ENCODE measurements at places on chromosomes 4 and X.

DNA sequence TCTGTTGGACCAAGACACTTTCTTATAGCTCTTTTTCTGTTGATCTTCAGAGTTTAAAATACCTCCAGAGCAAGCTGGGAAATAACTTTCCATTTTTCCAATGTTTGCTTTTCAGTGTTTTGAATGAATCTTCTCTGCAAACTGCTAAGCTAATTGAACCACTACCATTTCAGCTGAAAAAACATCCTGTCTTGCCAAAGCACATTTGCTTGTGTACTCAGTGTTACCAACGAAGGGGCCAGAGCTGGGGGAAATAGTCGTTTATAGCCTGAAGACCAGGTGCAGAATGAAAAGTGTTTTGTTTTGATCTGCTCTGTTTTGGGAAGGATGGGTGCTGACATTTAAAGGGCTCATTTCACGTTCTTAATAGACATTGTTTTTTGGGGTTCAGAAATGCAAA, 88.4 kb upstream of the CLNK start:
- DNase-seq, result no peak

GRCh38 chrX:82163701-82164100, 961.8 kb downstream of the SH3BGRL start:
- no peak for DNase-seq

GRCh38 chr4:54992266-54992665, 133.1 kb downstream of the KDR start:
- no peak for DNase-seq

DNA sequence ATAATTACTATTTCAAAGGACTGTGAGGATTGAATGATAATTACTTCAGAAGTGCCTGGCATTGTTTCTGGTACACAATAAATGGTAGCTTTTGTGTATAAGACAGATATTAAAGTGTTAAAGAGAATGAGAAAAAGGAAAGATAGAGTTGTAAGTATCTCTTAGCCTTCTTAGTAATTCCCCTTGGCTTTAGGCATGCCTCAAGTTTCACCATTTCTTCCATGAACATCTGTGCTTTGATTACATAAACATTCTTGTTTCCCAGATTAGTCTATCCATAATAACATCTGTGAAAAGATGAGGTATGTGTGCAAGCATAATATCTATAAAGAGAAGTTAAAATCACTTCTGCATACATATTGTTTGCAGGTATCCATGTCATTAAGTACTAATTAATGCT, 230.9 kb upstream of the TEX13A start:
- DNase-seq, result no peak

DNA sequence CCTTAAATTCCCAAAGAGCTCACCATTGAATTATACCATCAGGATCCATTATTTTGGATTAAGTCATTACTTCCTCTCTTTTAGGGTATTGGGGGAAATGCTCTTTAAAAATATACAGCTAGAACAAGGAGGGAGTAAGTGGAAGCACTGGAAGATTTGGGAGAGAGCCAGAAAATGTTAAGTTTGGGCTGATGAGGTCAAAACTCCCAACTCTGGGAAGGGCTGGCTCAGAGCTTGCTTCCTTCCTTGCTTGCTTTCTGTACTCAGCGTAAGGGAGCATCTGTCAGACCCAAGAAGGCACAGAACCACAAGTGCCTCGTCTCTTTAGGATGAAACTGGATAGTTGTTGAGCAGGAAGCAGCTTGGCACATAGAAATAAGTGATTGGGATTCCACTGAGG, 138.2 kb downstream of the GUCY2F start:
- DNase-seq, result no peak

GRCh38 chr4:82786828-82787227, 11.8 kb downstream of the SCD5 start:
- DNase-seq, result no peak

DNA sequence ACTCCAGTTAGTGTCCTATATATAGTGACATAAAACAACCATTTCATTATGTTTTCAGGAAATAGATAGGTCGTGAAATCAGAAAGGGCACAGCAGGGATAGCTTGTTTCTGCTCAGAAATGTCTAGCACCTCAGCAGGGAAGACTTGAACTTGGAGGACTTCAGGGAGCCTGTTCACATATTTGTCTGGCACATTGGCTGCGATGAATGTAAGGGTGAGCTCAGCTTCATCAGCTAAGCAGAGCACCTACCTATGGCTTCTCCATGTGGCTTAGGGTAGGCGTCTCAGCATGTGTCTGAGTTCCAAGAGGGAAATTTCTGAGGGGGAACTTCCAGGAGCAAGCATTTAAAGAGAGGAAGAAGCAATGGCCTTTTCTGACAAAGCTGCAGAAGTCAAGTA, 126.2 kb downstream of the PCDH10 start:
- no peak for DNase-seq

- no peak for DNase-seq
Observed at GRCh38 chrX:23938690-23939089, 30.9 kb downstream of the CXorf58 start.

GRCh38 chr4:76687746-76688448, 210.0 kb downstream of the SOWAHB start:
- DNase-seq, result no peak

- DNase-seq, result peak; percentile 52
Observed at GRCh38 chr4:858831-859451, 33.0 kb upstream of the CPLX1 start.

DNA sequence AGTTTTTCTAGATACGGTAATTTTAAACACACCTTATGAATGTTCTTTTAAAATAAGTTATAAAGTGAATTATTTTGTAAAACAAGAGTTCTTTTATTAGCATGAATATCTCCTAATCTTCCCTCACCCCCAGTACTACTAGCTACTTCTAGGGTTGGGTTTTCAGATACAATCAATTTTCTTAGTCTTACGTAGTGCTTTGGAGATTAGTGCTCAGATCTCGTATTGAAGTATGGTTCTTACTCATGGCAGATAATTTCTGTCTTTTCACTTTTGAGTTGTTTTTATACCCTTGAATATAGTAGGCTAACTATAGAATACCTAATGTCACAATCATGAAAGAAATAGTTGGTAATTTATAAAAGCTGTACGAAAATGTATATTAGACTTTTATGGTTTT, 43.2 kb downstream of the CDKL5 start:
- DNase-seq, result no peak

- DNase-seq, result no peak
Observed at GRCh38 chr4:70877556-70877955, 24.6 kb upstream of the MOB1B start.

DNA sequence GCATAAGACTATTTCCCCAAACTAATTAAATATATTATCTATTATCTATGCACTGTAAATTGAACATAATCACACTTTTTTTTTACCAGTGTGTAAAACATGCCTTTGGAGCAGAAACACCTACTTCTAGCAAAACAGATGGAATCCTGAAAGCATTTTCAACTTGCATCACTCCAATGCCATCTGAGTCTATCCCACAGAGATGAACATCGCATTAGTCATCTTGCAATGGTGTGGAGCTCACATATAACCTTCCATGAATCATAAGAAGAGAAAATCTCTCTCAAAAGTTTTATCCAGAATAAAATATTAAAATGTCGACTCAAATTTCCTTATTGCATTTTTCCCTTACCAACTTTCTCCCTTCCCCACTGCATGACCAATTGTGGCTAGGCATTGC, 406.7 kb upstream of the ACTRT1 start:
- no peak for DNase-seq
